ENCODE measurements at places on chromosomes 7 and 10.

DNA sequence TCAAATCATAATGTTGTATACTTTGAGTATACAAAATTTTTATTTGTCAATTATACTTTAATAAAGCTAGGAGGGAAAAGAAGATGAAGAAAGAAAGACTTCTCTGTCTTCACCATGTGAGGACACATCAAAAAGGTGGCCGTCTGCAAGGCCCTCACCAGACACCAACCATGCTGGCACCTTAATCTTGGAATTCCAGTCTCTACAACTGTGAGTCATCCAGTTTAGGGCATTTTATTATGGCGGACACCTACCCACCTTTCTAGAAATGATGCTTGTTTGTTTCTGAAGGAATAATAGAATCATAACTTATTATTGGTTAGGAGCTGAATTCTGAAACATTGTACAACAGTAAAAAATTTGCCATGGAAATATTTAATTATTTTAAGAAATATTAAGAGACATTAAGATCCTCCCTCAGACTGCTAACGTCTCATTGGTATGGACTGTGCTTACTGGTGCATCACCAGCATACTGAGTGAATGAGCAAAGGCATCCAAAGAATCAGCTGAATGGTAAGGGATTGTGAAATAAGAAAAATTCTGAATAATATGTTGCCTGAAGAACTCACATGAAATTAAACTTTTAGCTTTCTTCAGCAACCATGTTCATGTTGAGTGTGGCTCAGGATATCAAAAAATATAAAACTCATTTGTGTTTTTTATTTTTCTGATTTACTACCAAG is 536.6 kb downstream of the HTR7 start:
- DNase-seq: no peak

- no peak for DNase-seq
These were observed 176.9 kb upstream of the PRSS58 start for GRCh38 chr7:142434666-142435167.

- no peak for DNase-seq
These were observed 107.1 kb upstream of the ASAH2 start for GRCh38 chr10:50358411-50358810.

DNA sequence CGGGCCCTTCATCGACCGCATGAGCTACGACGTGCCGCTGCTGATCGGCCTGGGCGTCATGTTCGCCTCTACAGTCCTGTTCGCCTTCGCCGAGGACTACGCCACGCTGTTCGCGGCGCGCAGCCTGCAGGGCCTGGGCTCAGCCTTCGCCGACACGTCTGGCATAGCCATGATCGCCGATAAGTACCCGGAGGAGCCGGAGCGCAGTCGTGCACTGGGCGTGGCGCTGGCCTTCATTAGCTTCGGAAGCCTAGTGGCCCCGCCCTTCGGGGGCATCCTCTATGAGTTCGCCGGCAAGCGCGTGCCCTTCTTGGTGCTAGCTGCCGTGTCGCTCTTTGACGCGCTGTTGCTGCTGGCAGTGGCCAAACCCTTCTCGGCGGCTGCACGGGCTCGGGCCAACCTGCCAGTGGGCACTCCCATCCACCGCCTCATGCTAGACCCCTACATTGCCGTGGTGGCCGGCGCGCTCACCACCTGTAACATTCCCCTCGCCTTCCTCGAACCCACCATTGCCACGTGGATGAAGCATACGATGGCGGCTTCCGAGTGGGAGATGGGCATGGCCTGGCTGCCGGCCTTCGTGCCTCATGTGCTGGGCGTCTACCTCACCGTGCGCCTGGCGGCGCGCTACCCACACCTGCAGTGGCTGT is 1.2 kb downstream of the SLC18A3 start:
- peak; percentile 73 for DNase-seq

DNA sequence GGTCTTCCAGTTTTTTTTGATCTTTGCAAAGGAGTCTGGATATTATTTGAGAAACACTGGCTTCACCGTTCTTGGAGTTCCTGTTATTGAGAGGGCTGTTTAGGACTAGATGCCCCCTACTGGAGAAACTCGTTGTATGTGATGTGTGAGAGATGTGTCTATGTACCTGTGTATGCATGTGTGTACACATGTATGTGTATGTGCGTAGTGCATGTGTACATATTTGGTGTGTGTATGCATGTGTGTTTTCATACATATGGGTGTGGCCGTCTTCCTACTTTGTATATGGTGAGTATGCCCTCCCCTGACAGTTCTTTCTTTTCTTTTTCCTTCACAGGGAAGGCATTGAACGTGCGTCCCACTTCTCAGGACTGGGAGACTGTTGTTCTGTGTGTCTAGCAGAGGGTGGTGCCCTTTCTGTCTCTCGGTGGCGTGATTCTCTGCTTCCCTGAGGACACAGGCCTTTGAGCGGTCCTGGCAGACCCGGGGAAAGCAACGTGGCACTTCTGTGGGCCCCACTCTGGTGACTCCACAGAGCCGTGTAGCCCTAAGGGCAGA is 3.0 kb upstream of the CALHM3 start:
- DNase-seq: no peak

DNA sequence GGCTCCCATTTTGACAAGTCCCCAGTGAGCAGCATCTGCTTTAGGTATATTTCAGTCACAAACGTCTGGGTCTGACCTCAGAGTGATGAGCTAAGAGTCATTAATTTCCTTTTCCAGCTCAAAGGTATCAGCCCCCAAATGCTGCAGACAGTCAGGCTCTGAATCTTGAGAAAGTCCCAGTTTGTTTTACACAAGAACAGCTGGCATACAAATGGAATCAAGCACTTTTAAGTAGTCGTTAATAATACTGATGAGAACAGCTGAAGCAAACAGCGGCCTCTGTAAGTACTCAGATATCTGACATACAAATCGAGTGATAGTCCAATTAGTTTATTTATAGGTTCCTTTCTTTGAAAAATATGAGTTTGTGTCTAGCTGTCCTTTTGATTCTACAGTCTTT is 49.4 kb upstream of the MSRB2 start:
- no peak for DNase-seq

GRCh38 chr10:89242840-89243568 is 8.6 kb downstream of the LIPA start:
- no peak for DNase-seq

DNA sequence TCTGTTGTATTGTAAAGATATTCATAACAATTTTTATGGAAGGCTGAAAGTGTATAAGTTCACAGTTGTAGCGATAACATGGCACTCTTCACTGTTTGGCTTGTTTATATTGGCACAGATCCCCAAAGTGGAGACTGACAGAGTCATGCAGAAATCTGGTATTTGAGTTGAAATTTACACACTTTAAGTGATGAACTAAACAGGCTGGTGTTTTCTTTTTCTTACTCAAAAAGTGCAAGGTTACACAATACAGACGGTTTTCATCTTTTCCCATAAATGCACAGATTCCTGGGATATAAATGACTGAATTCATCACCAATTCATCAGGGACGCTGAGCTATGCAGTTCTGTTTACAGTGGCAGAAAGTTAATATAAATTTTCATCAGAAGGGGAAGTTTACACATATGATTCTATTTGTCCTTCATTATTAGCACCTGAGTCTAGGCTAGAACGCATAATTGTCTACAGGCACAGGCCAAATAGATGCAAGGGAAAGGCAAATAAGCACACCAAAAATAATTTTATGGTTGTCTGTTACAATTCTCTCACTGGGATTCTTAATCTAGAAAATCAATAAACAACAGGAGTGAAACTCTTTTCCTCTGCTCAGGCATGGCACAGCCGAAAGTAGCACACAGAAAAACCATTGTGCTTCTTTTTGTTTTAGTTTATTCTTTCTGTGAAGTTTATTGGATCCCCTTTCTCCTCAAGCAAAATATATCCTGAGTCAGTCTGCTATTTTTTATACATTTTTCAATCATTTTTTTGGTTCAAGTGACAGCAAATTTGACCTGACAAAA is 88.0 kb downstream of the FOXP2 start:
- no peak for DNase-seq

DNA sequence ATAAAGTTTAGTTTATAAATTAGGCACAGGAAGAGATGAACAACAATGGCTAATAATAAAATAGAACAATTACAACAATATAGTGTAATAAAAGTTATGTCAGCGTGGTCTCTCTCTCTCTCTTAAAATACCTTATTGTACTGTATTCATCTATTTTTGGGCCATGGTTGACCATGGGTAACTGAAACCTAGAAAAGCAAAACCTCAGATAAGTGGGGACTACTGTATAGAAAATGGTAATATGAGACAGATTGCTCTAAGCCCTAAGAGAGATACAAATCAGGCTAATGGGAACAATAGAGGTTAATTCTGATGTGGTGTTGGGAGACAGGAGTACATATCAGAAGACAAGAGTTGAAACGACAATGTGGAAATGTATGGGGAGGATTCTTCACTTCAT is 86.2 kb downstream of the ZNF365 start:
- no peak for DNase-seq

DNA sequence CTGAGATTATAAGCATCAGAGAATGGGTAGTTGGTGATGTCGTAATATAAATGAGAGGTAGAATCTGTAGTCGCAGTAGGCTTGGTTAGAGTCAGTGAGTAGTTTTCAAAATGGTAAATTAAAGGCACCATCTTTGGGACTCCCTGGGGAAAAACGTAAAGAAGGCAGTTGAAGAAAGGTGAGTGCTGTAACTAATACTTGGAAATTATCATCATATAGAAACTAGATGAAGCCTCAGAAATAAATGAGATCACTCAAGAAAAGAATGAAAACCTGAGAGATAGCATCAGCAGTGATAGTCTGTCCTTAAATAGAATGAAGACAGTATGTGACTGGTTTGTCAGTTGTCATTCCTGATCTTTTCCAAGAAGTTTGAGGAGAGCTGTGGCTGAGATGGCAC is 23.8 kb downstream of the PALS2 start:
- DNase-seq: no peak

GRCh38 chr7:136664537-136664936 is 203.9 kb upstream of the CHRM2 start:
- no peak for DNase-seq

GRCh38 chr7:107077699-107078516 is 33.4 kb downstream of the PRKAR2B start:
- DNase-seq: no peak

GRCh38 chr7:100572949-100573675 is 588 bp downstream of the SAP25 start:
- no peak for DNase-seq

DNA sequence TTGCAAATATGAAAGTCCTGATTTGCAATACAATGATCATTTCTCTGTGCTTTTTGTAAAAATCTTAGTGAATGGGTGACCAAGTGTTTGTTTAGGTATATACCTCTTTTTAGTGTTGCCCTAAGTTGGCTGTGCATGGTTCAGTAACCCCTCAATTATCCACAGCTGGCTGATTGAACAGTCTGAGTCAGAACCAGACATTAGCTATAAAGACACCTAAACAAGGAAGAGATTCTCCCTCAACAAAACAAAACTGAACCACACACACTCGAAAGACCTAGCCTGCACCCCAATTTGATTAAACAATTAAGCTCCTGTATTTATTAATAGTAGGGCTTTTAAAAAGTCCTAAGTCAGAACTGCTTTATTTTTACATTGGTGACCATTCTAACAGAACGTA is 2.8 kb downstream of the RSBN1L start:
- DNase-seq: no peak

- DNase-seq: no peak
These were observed 204.9 kb upstream of the FRMD4A start for GRCh38 chr10:14535457-14536130.

GRCh38 chr7:108454674-108455550 is 1.3 kb downstream of the NRCAM start:
- no peak for DNase-seq

DNA sequence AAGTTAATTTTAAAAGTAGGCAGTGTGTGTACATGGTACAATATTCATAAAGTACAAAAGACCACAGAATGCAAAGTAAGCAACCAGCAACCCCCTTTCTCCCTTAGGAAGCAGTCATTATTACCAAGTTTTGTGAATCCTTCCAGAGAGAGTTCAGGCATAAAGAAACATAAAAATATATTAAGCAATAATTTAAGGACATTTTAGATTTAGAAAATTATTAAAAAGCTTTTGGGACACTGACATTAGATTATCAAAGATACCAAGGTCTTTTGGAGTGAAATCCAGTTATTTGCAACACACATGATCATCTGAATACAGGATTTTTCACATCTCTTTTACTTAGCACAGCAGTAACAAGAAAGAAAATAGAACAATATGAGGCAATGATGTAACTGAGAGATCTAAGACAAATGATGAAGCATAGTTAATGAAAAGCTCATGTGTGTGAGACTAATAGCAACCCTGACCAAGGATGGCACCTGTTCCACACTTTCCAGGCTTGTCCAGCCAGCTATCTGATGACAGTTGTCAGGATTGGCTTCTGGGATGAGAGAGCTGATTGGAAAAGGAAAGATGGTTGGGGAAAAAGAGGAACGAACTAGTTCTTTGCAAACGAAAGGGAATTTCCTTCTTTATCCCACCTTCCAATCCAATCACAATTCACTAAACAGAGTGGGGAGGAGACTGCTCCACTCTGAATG is 115.5 kb upstream of the LAMB4 start:
- no peak for DNase-seq

DNA sequence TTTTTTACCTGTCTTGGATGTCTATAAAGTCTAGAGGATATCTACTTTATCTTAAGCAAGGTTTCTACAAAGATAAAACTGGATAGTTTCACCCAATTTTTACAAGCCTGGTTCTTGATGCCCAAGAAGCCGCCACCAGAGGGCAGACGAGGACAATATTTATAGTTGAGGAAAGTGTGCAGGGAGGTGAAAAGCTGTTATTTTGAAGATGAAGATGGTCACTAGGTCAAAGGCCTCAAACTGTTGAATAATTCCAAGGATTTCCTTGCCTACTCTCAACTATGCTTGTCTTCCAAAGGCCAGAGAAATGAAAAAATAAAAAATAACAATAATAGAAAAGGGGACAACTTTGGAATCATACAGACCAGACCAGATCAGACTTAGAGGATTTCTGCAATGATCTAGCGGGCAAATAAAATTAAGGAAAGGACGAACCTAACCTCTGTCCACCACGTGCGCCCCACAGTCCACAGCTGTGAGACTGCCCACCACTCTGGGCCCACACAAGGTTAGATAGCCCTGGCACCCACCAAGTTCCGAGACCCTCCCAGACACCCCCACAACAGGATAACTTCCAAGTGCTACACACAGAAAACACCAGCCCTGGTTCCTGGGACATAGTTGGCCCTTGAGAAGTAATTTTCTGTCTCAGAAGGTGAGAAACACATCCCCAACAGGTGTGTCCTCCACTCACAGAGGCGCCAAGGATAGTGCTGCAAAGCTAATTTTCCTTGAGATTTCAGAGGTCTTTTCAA is 2.8 kb downstream of the PKD1L1 start:
- peak; percentile 87 for DNase-seq

- no peak for DNase-seq
These were observed 247.3 kb downstream of the DOCK4 start for GRCh38 chr7:111958896-111959295.
